Substantia nigra (tissue), 51 donors: ENCODE measurements at places on chromosomes 12 and 14.

- no peak for DNase-seq
Observed at GRCh38 chr14:103550451-103551337, 11.8 kb downstream of the BAG5 start.

DNA sequence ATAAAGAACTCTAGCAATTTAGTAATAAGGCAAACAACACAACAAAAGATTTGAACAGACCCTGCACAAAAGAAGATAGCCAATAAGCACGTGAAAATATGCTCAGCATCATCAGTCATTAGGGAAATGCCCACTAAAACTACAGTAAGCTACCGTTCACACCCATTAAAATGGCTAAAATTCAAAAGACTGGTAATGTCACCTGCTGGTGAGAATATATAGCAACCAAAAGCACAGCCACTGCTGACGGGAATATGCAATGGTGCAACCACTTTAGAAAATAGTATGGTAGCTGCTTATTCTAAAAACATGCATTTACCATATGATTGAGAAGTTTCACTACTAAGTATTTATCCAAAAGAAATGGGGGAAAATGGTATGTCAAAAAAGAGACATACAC, 74.9 kb downstream of the DPF3 start:
- DNase-seq: no peak

- no peak for DNase-seq
Observed at GRCh38 chr12:24047326-24047725, 97.9 kb upstream of the SOX5 start.

DNA sequence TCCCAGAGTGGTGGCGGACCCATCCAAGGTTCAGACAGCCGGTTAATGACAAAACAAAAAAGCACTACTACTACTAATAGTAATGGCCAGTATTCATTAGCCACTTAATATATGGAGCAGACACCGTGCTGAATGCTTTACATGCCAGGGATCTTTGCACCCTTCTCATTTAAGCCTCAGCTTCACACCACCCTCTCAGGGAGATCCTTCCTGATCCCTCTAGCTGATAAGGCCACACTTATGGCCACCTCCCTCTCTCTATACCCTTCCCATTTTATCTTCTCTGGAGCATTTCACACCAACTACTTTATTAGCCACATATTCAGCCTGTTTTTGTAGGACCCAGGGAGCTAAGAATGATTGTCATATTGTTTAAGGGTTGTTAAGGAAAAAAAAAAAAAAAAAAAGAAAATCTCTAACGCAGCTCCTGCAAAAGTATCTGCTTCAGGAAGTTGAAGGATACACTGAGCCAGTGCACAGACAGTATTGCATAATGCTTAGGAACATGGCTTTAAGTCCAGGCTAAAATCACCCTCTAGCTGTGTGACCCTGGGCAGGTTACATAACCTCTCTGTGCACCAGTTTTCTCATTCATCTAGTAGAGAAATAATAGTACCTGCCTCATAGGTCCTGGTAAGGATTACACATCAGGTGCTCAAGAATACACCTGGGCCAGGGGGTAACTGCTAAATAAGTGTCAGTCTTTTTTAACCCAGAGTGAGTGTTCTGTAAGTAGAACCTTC, 29.4 kb downstream of the NUAK1 start:
- no peak for DNase-seq

- no peak for DNase-seq
Observed at GRCh38 chr14:102532204-102532658, 22.7 kb upstream of the ANKRD9 start.

DNA sequence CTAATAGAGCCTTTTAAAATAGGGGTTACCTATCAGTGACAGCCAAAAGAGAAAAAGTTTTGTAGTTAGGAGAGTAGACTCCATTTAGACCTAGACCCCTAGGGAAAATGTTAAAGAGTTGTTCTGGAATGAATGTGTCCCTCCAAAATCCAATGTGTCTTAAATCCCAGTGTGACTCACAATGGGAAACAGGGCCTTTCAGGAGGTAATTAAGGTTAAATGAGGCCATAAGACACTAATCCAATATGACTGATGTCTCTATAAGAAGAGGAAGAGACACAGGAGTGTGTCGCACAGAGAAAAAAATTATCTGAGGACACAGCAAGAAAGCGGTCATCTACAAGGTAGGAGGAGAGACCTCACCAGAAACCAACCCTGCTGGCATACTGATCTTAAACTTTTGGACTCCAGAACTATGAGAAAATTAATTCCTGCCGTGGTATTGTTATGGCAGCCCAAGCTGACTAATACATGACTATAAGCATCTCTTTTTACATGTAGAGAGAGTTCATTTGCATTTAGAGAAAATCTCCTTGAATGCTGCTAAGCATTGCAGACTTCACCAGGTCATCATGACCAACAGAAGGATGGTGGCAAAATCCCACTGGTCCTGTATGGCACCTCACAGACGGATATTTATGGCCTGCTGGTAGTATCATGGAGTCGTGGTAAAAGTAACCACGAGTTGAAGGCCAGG, 259.6 kb upstream of the TMTC1 start:
- no peak for DNase-seq

DNA sequence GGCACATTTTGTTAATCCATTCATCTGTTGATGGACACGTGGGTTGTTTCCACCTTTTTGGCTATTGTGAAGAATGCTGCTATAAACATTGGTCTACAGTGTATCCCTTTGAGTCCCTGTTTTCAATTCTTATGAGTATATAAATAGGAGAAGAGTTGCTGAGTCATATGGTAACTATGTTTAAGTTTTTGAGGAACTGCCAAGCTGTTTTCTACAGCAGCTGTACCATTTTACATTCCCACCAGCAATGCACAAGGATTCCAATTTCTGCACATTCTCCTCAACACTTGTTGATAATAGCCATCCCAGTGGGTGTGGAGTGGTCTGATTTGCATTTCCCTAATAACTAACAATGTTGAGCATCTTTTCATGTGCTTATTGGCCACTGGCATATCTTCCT, 6.9 kb upstream of the SVOP start:
- no peak for DNase-seq
